CD4-positive, alpha-beta T cell (primary cell): ENCODE measurements at places on chromosomes 16 and 17.

- DNase-seq, result no peak
Observed at GRCh38 chr17:1758807-1759206, 3.1 kb upstream of the SERPINF1 start.

- no peak for DNase-seq
Observed at GRCh38 chr16:85190572-85190971, 78.3 kb upstream of the CIBAR2 start.

DNA sequence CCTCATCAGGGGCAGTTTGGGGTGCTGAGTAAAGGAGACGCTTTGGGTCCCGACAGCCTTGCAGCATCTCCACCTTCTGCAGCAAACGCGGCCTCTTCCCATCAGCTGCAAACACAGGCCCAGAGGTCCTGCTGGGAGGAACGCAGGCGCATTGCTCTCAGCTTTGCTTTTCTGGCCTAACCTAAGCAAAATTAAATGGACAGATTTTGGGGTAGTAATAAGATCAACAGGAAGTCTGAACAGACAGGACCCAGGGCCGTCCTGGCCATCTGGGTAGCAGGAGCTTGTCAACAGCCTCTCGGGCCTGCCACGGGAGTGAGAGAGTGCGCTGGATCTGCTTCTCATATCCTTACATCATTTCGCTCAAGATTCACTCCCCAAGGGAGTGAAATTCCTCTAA is 7.2 kb downstream of the NUBP1 start:
- no peak for DNase-seq

DNA sequence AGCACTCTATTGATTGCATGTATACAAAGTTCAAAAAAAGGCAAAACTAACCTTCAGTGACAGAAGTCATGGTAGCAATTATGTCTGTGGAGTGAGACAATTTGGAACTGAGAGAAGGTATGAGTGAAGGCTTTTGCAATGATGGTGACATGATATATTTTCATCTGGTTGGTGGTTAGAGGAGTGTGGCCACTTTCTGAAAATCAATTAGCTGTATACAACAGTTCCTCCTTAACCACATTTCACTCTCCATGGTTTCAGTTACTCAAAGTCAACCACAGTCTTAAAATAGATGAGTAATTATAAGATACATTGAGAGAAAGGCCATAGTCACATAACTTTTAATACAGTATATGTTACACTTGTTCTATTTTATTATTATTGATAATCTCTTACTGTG is 26.2 kb downstream of the ADAMTS18 start:
- DNase-seq, result no peak

GRCh38 chr17:78748048-78748729 is 33.9 kb downstream of the CYTH1 start:
- DNase-seq, result no peak

DNA sequence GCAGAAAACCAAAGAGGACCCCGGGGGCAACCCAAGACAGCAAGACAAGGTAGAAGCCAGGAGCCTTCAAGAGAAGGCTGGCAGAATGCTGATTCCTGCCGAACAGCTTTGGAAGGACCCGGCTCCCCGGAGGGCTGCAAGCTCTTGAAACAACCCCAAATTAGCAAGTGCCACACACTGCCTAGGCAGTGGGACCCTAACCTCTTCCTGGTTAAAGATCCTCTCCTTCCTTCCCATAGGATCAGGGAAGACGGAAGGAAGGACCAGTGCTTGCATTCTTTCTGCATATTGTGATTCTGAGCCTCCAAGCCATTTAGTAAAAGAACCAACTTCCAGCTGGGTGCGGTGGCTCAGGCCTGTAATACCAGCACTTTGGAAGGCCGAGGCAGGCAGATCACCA is 122.0 kb upstream of the AXIN2 start:
- no peak for DNase-seq

- no peak for DNase-seq
Observed at GRCh38 chr16:9169094-9169493, 77.7 kb downstream of the HAPSTR1 start.

DNA sequence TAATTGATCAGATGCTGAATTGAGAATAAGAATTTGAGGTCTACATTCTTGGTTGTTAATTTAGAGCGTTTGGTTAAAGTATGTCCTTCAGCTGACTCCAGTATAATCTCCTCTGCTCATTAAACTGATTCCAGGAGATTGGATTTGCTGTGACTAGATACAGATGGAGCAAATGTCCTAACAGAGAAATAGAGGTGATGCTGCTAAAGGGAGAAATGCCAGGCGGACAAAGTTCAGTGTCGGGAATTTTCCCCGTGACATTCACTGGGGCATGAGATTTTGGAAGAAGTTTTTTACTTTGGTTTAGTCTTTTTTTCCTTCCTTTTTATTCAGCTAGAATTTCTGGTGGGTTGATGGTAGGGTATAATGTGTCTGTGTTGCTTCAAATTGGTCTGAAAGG is 19.0 kb downstream of the PRKAR1A start:
- DNase-seq, result no peak

- no peak for DNase-seq
Observed at GRCh38 chr17:30545024-30545423, 67.8 kb downstream of the GOSR1 start.

DNA sequence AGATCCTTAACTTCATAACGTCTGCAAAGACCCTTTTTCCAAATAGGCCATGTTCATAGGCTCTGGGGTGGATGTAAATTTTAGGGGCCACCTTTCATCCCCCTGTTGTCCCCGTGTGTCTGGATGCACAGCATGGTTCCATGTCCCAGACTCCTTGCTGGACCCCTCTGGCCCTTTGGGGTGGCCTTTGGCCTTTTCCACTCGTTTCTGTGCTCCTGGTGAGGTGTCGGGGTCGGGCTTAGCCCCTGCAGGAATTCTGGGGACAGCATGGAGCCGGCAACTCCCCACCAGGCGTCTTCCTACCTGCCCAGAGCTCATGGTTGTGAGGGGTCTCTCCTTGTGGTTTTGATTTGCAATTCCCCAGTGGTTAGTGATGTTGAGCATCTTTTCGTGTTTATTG is 183.5 kb downstream of the SEC14L1 start:
- DNase-seq, result no peak

DNA sequence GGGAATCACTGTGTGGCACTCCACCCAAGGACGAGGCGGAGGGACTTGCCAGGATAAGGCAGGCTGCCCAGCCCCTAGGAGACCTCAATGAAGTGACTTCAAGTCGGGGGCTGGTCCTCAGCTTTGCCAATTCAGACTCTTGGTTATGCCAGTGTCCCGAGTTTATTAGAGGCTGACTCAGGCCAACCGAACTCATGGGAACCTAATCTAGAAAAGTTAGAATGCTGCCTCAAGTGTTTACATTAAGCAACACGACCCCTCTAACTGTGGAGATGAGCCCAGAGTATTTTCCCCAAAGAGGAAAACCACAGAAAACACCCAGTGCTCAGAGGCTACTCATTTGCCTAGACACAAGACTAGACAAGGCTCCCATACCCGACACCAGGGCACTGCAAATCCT is 1.1 kb upstream of the TEKT3 start:
- DNase-seq, result no peak

GRCh38 chr16:4767872-4768548 is 1.0 kb upstream of the ZNF500 start:
- peak; percentile 51 for DNase-seq

DNA sequence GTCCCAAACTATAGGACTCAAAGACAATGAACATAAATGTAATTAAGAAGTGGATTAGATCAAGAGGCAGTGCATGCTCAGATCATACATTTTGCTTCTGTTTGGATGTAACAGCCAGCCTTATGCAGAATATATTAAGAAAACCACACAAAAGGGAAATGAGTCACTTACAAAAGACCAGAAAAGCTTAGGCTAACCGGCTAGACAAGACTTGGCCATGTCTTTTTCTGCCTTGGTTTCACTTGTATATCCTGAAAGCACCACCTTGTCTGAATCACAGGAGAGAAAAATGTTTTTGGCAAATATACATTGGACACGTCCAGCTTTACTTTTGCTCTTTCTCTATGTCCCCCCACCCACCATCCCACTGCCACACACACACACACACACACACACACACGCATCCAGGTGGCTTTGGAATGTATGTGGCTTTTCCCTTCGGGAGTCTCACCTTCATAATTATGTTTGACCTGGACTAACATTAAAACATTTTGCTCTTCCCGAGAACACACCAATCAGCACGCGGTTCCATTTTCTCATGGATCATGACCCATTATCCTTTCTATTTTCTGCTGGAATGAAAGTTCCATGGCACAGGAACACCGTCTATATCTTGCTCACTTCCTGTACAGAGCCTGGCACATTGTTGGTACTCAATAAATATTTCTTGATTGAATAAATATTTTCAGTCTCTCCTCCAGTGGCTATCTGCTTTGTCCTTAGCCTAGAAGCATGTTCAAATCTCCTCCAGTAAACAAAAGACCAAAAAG is 64.6 kb downstream of the CDK5R1 start:
- peak; percentile 40 for DNase-seq

DNA sequence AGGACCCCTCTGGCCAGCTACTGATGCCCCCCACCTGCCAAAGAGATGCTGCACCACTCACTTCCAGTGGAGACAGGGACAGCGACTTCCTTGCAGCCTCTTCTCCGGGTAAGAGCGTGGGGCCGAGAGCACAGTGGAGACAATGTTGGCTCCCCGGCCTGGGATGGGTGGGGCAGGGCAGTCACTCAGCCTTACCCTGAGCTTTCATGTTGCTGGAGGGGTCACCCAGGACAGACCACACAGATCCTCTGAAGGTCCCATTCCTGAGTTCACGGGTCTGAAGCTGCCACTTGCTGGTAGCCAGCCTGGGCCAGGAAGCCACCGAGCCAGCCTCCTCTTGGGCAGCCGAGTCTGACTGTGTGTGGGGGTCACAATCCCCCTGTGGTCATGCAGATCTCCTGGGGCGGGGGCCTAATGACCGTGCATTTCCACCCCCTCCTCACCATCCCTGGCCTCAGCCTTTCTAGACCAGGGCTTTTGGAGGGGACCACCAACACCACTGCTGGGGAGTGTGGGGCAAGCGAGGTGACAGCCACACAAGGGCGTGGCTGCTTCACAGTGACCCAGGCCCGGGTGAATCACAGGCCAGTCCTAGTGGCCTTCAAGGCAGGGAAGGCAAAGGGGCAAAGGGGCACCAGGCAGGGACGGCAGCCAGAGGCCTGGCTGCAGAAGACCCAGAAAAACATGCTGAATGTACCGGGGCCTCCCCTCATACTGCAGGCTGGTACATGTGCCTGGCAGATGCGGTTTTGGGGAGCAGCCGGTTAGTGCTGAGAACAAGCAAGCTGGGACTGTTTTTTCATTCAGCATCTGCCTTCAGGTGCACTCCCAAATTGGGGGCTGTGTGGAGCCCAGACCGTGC is 10.4 kb downstream of the TAF1C start:
- no peak for DNase-seq

GRCh38 chr17:32498391-32498790 is 11.6 kb downstream of the CDK5R1 start:
- no peak for DNase-seq

DNA sequence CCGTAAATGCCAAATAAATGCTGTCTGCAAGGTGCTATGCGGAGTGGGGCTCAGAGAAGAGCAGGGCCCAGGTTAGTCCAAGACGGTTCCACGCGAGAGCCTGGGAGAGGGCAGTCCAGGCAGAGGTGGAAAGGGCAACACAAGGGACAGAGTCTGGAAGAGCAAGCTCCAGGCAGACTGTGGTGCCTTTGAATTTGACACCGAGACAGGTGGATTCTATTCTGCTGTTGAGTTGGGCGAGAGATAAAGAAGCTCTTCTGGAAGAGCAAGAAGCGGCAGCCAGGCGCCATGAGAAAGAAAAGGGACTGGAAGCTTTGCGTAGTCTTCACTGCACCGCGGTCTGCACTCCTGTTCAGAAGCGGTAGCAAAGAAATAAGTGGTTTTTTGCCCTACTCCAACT is 55.6 kb downstream of the CYTH1 start:
- DNase-seq, result no peak

DNA sequence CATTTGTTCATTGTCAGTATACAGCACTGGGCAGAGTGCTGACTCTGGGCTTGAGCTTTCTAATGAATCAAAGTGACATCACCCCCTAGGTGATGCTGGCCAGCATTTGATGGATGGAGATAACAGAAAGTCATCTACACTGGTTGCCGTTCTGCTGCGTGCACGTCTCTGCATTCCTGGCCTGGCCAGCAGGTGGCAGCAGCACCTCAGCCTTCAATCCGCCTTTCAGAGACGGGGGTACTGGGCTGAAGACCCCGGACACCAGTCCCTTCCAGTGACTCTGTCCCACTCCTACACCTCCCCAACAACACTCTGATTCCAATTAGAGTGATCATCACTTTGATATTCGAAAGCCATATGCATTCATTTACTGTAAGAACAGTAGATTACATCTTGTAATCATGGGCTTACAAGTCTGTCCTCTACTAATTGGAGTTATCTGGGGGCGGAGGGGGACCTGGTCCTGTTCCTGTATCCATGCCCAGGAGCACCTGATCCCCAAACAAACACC is 6.0 kb downstream of the CPSF4L start:
- DNase-seq, result peak; percentile 73

DNA sequence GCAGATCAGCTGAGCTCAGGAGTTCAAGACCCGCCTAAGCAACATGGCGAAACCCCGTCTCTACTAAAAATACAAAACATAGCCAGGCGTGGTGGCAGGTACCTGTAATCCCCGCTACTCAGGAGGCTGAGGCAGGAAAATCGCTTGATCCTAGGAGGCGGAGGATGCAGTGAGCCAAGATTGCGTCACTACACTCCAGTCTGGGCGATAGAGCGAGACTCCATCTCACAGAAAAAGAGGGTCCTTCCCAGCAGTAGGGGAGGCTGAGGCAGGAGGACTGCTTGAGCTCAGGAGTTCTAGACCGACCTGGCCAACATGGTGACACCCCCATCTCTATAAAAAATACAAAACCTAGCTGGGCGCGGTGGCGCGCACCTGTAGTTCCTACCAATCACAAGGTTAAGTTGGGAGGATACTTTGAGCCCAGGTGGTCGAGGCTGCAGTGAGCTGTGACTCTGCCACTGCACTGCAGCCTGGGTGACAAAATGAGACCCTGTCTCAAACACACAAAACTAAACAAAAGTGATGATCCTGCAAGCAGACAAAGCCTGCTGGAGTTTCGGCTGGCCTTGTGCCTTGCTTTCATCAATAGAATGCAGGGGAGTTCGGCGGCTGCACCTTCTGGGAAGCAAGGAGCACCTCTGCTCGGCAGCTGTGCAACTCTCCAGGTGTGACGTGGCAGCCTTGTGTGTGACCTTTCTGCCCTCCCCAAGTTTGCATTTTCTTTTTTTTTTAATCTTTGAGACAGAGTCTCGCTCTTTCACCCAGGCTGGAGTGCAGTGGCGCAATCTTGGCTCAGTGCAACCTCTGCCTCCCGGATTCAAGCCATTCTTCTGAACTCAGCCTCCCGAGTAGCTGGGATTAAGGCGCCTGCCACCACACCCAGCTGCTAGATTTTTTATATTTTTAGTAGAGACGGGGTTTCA is 12.4 kb upstream of the YWHAE start:
- no peak for DNase-seq
